Ascending aorta (tissue), 2 donors: ENCODE measurements at places on chromosomes 5 and 9. TPM values are rescaled to one million over a fixed set of nuclear protein-coding genes. Genes with fewer than 3 reads are reported as not detected.

Gene SAPCD2
- 8.7 TPM for total RNA-seq

DNA sequence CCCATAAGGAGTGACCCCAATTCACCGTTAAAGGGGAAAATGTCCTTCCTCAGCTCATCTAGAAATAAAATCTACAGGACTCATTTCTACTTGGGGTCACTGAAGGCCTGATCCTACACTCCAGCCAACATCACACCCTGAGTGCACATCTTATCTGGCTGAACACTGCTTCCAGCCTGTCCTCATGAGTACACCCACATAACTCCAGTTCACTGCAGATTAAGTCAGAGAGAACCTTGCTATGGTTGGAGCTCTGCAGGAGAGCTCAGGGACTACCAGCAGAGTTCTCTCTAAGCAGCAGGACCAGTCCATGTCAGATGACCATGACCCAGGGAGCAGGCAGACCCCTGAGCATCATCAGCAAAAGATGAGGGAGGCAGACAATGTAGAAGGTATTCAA lies 126.9 kb upstream of the MAP3K1 start:
- no peak for DNase-seq

Gene PCDH12
- total RNA-seq, result 7.2 TPM

DNA sequence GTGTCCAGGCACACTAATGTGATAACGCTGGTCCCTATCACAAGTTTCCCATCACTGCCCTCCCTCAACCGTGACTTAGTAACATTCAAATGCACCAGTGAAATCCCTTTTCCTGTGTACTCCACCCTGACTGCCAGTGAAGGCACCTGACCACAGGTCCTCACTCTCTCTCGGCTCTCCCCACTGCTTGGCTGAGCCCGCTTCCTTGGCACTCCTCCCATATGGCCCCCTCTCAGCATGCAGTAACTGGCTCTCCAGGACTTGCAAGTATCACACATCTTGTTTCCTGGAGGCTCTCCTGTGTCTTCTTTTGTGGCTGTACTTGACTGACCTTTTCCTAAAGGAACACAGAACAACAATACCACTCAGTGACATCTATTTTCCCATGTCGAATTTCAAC lies 292.0 kb upstream of the ZNF608 start:
- no peak for DNase-seq

DNA sequence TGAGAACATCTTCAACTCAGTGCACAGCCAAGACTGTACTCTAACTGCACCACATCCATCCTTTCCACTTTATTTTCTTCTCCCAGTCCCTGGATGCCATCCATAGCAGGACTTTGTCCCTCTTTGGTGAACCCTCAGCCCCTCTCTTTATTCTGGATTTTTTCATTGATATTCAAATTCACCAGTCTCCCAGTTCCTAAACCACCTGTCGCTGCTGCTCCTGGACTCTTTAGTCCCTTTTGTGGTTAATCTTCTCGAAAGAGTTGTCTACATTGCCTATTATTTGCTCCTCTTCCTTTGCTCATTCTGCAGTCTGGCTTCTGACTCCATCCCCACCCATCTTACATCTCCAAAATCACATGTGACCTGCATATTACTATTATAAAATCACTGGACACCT lies 59.4 kb upstream of the ZSWIM6 start:
- no peak for DNase-seq

DNA sequence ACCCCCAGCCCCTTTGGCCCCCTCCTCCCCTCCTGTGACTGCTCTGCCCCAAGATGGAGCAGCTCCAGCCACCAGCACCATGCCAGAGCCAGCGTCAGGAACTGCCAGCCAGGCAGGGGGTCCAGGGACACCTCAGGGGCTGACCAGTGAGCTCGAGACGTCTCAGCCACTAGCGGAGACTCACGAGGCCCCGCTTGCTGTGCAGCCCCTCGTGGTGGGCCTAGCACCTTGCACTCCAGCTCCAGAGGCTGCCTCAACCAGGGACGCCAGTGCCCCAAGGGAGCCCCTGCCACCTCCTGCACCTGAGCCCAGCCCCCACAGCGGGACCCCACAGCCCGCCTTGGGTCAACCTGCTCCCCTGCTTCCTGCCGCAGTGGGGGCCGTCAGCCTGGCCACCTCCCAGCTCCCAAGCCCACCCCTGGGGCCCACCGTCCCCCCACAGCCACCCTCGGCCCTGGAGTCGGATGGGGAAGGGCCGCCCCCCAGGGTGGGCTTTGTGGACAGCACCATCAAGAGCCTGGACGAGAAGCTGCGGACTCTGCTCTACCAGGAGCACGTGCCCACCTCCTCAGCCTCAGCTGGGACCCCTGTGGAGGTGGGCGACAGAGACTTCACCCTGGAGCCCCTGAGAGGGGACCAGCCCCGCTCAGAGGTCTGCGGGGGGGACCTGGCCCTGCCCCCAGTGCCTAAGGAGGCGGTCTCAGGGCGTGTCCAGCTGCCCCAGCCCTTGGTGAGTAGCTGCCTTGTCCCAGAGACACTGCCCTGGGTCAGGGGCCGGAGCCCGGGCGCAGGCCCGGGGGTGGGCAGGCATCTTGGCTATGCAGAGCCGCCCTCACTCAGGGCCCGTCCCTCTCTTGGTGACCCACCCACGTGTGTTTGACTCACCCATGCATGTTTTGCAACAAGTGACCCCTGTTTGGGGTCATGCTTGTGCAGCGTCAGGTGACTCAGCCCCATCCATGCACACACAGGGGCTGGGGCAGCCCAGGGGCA lies 105.2 kb downstream of the WNK2 start:
- DNase-seq, result no peak

- DNase-seq, result no peak
Measured at GRCh38 chr5:59279979-59280378, 613.5 kb downstream of the PDE4D start.

Gene ARSK
- 3.6 TPM for total RNA-seq

- no peak for DNase-seq
Measured at GRCh38 chr9:1875251-1875851, 139.8 kb upstream of the SMARCA2 start.

Gene GPR150
- total RNA-seq, result 9.6 TPM

Gene ITK
- total RNA-seq, result 0.43 TPM

- DNase-seq, result no peak
Measured at GRCh38 chr5:68149189-68149588, 66.4 kb upstream of the PIK3R1 start.

Gene LIFR
- 116 TPM for total RNA-seq

DNA sequence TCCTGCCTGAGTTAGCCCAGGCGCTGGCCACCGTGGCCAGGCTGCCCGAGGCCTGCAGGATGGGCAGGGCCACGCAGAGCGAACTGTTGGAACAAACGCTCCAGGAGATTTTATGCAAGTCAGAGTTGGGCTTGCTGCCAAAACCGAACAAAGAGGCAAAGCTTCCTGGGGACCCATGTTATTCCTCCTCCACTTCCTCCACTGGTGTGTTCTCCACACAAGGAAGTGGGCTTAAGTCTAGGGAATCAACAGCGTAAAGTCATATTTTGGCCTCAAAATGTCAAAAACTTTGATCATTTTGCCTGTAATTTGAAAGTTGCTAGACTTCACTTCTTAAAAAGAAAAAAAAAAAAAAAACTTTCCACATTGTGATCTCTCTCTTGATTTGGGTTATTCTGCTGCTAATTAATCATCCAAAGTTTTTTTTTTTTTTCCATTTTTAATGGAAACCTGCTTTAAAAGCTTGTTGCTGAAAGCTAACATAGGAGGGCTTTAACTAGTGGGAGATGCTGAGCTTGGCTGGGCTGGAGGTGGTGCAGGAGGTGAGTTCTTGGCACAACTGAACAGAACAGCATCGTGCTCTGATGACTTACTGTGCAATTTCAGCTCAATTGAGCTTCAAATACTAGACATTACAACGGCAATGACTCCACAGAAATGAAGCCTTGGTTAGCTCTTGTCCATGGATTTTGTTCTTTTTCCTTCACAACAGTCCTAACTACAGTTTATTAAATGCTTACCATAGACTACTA lies 73.0 kb downstream of the PTPDC1 start:
- no peak for DNase-seq
